ENCODE measurements at places on chromosomes 5 and 9.

GRCh38 chr9:131235480-131235851, 40.8 kb downstream of the FAM78A start:
- DNase-seq = no peak

DNA sequence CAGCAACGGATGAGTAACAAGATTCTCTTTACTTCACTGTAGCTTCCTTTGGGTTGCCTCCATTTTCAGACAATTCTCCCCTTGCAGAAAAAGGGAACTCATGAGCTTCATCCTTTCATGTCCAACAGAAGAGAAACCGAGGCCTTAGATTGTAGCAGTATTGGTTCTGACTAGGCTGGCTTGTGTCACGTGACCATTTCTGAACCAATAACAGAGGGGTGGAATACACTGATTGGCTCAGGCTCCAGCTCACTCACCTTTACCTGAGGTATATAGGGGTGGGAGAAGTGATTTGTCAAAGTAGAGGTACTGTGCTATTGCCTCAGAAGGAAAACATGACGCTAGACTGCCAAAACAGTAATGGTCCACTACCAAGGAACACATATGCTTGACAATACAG, 343.7 kb downstream of the KIAA0825 start:
- no peak for DNase-seq

DNA sequence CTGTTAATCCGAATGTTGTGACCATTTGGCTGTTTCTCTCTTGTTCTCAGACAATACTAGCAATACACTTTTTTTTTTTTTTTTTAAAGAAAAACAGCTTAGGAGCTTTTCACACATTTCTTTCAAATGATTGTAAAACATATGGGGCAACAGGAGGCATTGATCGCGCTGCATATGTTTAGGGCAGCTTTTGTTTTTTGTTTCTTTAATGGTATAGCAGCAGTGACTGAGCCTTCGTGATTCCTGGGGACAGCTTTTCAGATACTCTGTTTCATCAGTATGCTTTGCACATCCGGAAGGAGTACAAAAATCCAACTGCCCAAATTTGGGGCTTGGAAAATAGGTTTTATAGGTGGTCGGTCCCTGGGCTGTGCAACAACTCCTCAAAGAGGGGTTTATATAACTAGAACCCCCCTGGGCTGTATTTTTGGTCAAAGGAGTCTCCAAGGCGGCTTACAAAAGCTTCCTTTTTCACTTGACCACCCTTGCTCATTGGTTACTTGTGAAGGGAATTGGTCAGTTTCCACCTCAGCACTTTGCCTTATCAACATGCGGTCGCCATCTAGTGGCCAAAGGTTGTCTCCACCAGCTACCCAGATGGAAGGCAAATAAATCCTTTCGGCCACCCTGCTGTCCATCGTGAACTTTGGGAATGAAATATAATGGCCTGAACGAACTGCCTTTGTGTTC, 91.8 kb downstream of the PDE6A start:
- no peak for DNase-seq

DNA sequence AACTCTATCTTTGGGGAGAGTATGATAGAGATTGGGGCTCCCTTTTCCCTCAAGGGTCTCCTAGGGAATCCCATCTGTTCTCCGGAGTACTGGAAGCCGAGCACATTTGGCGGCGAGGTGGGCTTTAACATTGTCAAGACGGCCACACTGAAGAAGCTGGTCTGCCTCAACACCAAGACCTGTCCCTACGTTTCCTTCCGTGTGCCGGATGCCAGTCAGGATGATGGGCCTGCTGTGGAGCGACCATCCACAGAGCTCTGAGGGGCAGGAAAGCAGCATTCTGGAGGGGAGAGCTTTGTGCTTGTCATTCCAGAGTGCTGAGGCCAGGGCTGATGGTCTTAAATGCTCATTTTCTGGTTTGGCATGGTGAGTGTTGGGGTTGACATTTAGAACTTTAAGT, 21.5 kb downstream of the PTGS1 start:
- DNase-seq = no peak

DNA sequence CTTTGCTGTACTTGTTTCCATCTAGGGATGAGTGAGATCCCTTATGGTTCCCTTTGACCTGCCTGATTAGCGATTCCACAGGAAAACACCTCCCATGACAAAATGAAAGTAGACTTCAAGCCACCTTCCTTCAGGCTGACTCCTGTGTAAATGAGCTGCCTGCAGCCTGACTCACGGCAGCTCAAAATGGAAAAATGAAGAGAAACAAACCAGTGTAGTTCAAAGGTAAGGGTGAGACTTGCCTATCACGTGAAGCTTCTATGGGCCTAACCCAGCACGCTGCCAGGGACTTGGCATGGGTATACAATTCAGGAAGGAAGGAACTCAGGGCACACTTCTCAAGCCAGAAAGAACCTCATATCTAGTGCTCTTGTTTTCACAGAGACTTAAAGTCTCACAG, 110.1 kb upstream of the LRRTM2 start:
- DNase-seq = no peak

DNA sequence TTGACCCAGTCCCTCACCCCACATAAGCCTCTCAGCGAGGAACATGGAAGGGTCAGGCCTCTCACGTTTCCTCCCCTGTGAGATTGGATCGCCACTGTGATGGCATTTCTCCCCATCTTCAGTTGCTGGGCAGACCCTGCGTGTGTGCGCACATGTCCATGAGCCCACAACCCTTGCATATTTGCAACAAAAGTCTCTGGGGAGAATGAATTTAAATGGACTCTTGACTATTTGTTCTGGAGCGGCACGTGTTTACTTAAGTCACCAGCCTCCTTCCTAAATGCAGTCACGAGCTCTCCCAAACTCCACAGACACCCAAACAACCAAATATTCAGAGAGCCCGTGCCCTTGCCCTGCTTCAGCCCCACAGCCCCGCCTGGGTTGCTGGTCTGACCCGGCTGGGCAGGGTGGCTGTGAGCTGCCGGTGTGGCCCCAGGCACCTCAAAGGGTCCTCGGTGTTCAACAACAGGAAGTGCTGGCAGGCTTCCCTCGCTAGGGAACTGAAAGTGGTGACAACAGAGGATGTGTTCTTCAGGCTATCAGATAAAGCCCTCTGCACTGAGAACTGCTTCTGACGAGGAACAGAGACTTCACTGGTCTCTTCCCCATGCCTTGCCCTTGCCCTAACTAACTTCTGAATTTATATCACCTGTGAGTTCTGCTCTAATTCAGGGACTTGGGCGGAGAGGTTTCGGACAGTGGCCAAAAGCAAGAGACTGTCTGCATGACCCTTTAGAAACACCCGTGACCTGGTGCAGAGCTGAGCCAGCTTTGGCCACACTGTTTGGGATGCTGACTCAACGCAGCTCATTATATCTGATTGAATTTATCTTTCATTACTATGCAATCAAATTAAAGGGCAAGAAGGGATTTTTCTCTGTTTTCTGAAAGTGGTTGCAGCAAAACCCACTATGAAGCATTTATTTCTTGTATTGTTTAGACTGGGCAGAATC, 19.2 kb upstream of the CD180 start:
- DNase-seq = no peak

GRCh38 chr5:14869668-14870164, 1.9 kb downstream of the ANKH start:
- no peak for DNase-seq

- DNase-seq = no peak
These were observed 1.5 kb upstream of the IL17B start for GRCh38 chr5:149380466-149381121.

GRCh38 chr9:32783168-32783891, at the start of gene TMEM215:
TMEM215 (plus strand) TSS chr9:32783540; CDS start chr9:32784184, 644 bp downstream.
- no peak for DNase-seq

DNA sequence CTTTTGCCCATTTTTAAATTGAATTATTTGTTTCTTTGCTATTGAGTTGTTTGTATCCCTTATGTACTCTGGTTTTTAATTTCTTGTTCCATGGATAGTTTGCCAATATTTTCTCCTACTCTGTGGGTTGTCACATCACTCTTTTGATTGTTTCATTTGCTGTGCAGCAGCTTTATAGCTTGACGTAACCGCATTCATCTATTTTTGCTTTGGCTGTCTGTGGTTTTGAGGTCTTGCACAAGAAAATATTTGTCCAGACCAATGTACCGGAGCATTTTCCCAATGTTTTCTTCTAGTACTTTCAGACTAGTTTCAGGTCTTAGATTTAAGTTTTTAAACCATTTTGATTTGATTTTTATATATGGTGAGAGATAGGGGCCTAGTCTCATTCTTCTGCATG, 36.2 kb upstream of the ZNF366 start:
- DNase-seq = no peak

DNA sequence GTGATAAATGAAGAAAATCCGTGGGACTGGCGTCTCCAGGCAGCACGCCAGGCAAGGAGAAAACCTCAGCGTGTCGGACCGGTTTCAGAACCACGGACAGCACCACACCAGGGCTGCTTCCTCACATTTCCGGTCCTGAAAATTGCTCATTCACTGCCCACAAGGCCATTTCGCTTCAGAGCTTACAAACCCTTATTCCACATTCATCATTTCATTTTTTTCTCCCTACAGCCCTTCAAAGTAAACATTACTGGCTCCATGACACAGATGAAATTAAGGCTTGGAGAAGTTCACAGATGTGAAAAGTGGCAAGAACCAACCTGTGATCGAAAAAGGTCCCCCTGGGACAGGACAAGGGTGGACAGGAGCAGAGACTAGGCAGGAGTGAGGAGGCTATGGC, 1.5 kb upstream of the GPRIN1 start:
- no peak for DNase-seq

GRCh38 chr9:77599492-77599891, 48.6 kb downstream of the GNA14 start:
- no peak for DNase-seq

- no peak for DNase-seq
These were observed 700 bp downstream of the CDO1 start for GRCh38 chr5:115815693-115816225.

- no peak for DNase-seq
These were observed 3.7 kb upstream of the IFNB1 start for GRCh38 chr9:21081451-21081850.

- DNase-seq = no peak
These were observed 358.2 kb downstream of the MTRR start for GRCh38 chr5:8227112-8227511.

- DNase-seq = no peak
These were observed 102.7 kb downstream of the EFNA5 start for GRCh38 chr5:107567901-107568671.

- DNase-seq = no peak
These were observed 197.0 kb downstream of the SEC61B start for GRCh38 chr9:99419070-99419469.

- DNase-seq = no peak
These were observed 33.5 kb upstream of the FST start for GRCh38 chr5:53446908-53447307.

DNA sequence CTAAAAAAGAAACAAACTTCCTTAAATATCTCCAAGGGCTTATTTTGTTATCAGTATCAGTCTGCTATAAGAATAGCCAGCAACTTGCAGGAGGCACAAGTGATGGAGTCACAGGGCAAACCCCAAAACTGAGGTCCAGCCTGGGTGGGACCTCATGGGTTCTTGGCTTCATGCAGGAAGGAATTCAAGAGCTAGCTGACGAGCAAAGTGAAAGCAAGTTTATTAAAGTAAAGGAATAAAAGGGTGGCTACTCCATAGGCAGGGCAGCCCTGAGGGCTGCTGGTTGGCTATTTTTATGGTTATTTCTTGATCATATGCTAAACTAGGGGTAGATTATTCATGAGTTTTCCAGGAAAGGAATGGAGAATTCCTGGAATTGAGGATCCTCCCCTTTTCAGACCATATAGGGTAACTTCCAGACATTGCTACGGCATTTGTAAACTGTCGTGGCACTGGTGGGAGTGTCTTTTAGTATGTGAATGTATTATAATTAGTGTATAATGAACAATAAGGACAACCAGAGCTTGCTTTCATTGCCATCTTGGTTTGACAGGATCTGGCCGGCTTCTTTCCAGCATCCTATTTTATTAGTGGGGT, 231.9 kb downstream of the ADAMTSL1 start:
- no peak for DNase-seq

GRCh38 chr9:16555802-16556201, 314.7 kb downstream of the BNC2 start:
- DNase-seq = no peak

- no peak for DNase-seq
These were observed 4.9 kb downstream of the AK6 start for GRCh38 chr5:69364414-69364813.
